ENCODE measurements at places on chromosomes 11 and 22.

GRCh38 chr11:122360875-122361274 is 244.9 kb upstream of the BLID start:
- DNase-seq = no peak

DNA sequence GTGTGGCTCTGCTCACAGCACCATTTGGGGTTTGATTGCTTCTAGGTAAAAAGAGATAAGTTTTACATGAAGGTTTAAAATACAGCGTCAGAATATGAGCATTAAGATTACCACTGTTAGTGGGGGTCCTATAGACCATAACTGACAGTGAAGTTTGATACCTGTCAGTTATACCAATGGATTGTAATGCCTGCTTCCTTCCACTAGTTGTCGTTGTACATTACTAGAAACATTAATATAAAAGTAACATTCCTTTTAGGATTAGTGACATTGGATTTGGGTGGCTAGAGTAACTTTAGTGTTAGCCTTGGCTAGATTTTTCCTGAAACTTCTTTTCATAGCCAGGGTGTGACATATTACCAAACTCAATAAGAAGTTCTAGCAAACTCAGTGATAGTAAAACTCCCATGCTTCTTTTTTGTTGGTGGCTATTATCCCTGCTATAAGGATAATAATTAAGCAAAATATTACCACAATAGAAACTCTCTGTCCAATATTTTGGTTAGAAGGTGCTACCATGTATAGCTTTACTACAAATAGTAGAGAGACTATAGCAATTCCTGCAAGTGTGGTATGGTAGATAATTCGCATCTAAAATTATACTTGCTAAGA is 57.1 kb downstream of the FAM181B start:
- DNase-seq = no peak

- no peak for DNase-seq
These were observed 1071.2 kb downstream of the LRRC4C start for GRCh38 chr11:40388097-40388818.

DNA sequence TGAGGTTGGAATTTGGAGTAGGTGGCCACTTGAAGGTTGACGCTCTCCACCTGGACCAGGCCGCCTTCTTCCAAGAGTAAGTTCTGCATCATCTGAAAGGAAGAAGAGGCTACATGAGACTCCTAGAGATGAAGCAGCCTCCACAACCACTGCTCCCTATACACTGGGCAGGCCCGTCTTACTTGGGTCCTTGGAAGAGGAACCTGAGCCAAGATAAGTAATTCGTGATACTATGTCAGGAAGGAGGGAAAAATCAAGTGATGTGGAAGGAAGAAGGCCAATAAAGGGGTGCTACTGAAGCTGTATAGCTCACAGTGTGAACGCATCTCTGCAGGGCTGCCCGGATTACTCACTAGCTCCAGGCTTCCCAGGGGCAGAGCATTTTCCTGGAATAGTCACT is 11.1 kb downstream of the UFD1 start:
- no peak for DNase-seq

GRCh38 chr22:47139013-47139789 is 376.8 kb downstream of the TBC1D22A start:
- peak; percentile 74 for DNase-seq

DNA sequence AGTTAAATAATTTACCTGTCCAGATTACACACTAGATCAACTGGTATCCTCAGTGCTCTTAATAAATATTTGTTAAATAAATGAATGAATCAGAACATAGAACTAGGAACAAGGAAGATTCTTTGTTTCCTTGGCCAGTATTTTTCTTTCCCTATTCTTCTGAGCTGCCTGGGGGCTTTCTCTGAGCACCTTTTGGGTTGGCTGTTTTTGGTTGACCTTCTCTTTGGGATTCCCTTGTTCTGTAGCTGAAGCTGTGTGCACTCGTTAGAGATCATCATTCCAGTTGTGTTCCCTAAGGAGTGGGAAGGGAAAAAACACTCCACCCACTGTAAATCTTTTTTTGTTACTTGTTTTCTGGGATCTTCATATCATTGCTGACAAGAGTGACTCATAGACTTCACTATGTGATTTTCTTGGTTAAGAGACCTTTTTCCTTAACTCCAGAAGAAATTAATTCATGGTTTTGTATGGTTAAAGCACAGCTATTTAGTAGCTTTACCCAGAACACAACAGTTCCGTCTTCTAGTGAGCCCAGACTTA is 84.3 kb downstream of the STIM1 start:
- DNase-seq = peak; percentile 87

DNA sequence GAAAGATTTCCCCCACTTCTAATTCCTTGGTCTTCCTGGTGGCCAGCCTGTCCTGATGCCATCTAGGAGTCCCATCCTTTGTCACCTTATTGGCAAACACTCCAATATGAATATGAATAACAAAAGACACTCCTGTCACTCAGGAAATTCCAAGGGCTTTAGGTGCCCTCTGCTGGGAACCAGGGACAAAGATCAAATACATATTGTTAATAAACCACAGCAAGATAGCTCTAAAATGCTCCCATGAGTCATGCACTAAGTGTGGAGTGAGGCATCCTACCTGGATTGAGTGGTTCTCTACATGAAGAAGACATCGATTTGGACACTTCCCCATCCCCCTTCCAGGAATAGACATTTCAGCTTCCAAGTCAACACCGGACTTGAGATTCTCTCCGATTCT is 823.6 kb downstream of the TBC1D22A start:
- no peak for DNase-seq

- no peak for DNase-seq
These were observed 191.1 kb downstream of the TMEM135 start for GRCh38 chr11:87228820-87229219.

- DNase-seq = no peak
These were observed 565.8 kb upstream of the LRRC4C start for GRCh38 chr11:42025121-42025803.

Measured in muscle of leg (tissue), 16 donors.